ENCODE measurements at places on chromosomes 16 and 17.

DNA sequence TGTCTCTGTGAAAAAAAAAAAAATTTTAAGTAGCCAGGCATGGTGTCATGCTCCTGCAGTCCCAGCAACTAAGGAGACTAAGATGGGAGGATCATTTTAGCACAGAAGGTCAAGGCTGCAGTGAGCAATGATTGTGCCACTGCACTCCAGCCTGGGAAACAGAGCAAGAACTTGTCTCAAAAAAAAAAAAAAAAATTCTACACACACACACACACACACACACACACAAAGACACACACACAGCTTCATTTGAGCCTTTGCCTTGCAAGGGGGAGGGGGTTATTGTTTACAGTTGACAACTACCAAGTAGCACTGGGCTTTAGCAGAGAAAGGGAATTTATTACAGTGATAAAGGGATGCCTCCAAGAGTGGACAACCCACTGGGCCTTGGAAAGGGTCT lies 4.9 kb upstream of the POLR3E start:
- DNase-seq = no peak

DNA sequence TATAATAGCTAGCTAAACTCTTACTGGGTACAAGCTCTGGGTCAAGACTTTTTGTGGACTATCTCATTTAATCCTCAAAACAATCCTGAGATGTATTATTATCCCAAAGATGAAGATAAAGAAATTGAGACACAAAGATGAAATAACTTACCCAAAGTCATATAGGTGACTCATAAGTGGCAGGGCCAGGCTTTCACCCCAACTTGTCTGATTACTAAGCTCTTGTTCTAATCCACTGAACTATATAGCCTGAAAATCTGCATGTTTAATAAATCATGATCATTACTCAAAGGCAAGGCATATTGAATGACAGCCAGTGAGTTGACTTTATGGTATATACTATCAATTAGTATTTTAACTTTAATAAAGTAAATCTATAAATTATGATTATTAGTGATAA lies 77.4 kb downstream of the SKAP1 start:
- no peak for DNase-seq

GRCh38 chr17:46878055-46878454 lies 26.7 kb downstream of the WNT9B start:
- DNase-seq = no peak

- no peak for DNase-seq
These were observed 7.7 kb downstream of the MSL1 start for GRCh38 chr17:40129498-40129897.

DNA sequence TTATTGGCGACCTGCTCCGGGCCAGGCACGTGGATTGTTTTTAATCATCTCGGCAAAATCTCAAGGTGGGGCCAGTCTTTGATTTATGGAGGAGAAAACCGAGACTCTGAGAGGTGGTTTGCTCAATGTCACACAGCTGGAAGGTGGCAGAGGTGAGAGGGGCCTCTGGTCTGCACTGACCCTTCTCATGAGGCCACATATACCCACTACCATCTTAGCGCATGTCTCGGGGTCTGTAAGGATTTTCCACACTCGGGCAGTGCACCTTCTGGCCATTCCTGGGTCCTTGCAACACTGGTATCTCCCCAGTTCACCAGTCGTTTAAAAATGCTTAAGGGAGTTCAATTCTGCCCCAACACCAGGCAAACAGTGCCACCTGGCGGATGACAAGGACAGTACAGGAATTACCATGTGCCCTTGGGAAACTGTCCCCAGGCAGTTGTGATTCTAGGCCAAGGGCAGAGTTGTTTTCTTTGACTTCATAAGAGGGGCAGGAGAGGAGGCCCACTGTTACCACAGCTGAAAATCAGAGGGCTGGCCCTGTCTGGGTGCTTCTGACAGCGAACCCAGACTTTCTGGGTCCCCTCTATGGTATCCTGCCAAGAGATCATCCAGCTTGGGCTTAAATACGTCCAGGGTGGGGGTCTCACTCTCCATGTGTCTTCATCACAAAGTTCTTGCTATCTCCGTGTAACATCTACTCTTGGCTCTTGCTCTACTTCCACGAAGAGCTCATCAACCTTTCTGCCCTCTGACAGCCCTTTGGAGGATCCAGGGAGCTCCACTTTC lies 39.4 kb upstream of the RAI1 start:
- DNase-seq = peak; percentile 94

DNA sequence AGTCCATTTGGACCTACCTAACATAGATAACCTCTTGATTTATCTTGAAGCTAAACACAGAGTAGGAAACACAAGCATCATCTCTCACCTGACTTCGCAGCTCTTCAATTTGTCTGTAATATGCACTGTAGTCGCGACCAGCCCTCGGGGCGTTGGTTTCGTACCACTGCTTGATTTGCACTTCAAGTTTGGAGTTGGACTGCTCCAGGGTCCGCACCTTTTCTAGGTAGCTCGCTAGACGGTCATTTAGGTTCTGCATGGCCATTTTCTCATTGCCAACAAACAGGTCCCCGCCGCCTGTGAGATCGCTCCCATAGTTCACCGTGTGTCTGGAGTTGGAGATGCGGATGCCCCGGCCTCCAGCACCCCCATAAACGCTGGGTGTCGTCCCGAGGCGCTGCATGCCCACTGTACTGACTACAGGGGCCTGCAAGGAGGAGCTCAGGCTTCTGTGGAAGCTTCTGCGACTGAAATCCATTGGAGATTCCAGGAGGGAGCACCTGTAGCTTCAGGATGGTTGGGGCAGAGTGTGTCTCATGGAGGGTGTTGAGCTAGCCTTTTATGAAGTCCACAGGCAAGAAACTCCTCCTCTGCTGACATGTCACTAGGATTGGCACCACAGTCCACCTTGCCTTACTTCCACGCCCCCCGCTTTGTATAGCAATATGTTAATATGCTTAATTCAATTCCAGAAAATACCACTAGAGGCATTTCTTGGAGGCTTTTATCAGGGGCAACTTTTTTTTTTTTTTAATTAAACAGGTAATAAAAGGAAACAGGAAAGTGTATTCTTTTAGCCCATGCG lies at the start of gene KRT20:
KRT20 (minus strand) TSS at position 535 of the 805 bp plus-strand sequence; CDS start at position 478, 57 bp downstream.
- DNase-seq = no peak

- no peak for DNase-seq
These were observed 471.9 kb downstream of the PMP22 start for GRCh38 chr17:14793237-14793636.

DNA sequence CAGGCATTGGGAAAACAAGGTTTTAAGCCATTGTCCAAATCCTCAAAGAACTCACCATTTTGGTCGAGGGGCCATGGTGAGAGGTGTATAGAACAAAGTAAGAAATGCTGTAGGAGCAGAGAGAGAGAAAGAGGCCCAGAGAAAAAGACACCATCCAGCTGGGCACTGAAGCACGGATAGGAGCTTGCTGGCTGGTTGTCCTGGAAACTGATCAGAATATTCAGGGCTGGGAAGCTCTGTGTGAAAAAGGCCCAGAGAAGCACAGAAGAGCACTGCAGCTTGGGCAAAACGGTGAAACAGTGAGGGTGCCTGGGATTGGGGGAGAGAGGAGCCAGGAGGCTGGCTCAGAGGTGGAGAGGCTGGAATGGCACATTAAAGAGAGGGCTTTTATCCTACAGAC lies 16.5 kb downstream of the HS3ST3B1 start:
- DNase-seq = peak; percentile 30

GRCh38 chr17:49357516-49357915 lies 4.5 kb downstream of the ZNF652 start:
- no peak for DNase-seq

Data from activated CD8-positive, alpha-beta memory T cell treated with anti-CD3 and anti-CD28 coated beads for 24 hours (primary cell).